ENCODE measurements at places on chromosomes 13 and 19.

GRCh38 chr13:20702915-20703779 is at the start of gene IL17D:
IL17D (plus strand) TSS chr13:20703699; CDS start chr13:20704002, 303 bp downstream.
- peaks cover 22% of the 10 kb centered on the region for H3K27me3 ChIP-seq
- no peak within 1 kb of the TSS for H3K27ac ChIP-seq
- no peaks in the 10 kb centered on the region for H3K36me3 ChIP-seq

- peaks cover 50% of the 10 kb centered on the region for H3K4me1 ChIP-seq
- H3K4me3 ChIP-seq, result no peak overlapping the region
- H3K27ac ChIP-seq, result no peak overlapping the region
- no peaks in the 10 kb centered on the region for H3K36me3 ChIP-seq
- no peaks in the 10 kb centered on the region for H3K27me3 ChIP-seq
- DNase-seq, result peak; percentile 49
Observed at GRCh38 chr19:6718741-6719539, 1.5 kb downstream of the C3 start.

DNA sequence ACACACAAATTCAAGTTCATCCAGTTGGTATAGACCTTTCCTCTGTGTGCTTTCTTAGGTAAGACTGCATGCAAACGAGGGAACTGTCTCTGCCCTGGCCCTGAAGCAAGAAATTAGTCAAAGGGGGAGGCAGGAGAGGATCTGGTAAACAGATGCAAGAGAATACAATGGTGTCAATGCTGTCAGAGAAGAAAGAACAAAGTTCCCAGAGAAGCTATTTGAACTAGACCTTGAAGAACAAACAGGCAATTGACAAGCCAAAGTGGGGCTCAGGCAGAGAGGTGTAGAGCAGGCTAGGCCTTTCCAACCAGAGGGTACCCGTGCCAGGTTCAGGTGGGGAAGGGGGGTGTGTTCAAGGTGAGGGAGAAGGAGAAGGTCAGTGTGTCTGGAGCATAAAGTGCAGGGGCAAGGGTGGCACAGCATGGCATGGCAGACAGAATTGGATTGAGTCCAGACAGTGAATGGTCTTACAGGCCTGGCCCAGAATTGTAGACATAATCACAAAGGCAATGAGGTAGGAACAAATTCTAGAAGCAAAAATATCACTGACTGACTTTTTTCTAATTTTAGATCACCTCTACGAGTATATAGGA is 95.0 kb upstream of the STARD13 start:
- no peak overlapping the region for H3K27ac ChIP-seq
- H3K27me3 ChIP-seq, result no peaks in the 10 kb centered on the region
- H3K4me1 ChIP-seq, result no peaks in the 10 kb centered on the region
- no peak overlapping the region for H3K4me3 ChIP-seq
- no peaks in the 10 kb centered on the region for H3K36me3 ChIP-seq

DNA sequence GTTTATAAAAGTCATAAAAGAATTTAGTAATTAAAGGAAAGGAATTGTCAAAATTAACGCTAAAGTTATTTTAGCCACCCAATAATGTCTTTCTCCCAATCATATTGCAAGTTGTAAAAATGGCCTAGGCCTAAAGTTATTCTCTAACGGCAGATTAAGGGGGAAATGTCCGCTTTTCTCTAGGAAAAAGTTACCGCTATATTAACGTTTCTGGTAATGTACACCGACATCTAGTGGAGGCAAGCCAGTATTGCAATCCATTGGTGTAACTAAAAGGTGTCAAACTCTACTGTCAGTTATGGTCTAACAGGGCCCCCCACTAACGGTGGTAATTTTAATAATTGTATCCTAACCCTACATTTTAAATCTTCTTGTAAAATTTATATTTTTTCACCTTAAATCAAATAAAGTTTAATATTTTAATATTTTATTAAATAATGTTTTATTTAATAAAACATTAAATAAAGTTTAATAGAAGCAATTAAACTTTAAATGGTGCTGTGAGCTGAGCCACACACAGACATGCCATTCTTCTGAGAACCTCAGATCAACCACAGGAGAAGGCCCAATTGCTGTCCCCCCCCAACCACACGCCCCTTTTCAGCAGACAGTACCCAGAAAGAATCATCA is 35.9 kb upstream of the ZSCAN5A start:
- DNase-seq, result peak; percentile 9
- no peak overlapping the region for H3K27ac ChIP-seq
- no peak overlapping the region for H3K4me3 ChIP-seq
- no peaks in the 10 kb centered on the region for H3K4me1 ChIP-seq

GRCh38 chr19:18388100-18388959 is 2.4 kb downstream of the GDF15 start:
- H3K4me1 ChIP-seq, result peaks cover 78% of the 10 kb centered on the region
- H3K36me3 ChIP-seq, result peaks cover 39% of the 10 kb centered on the region
- no peaks in the 10 kb centered on the region for H3K27me3 ChIP-seq
- H3K4me3 ChIP-seq, result peak overlapping the region; percentile 68
- H3K27ac ChIP-seq, result peak overlapping the region; percentile 66

DNA sequence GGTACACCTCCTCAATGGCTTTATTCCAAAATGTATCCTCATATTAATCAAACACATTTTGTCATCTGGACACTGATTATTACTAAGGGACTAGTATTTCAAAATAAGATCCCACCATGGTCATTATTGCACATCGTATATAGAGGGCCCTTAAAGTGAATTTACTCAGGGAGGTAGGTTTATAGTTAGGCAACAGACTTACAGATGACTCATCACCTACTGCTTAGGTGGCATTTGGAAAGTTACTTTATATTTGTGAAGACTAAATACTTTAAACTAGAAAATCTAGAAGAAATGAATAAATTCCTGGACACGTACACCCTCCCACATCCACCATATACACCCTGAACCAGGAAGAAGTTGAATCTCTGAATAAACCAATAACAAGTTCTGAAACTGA is 353.0 kb downstream of the KCTD12 start:
- no peak for DNase-seq
- H3K4me1 ChIP-seq, result no peaks in the 10 kb centered on the region
- no peaks in the 10 kb centered on the region for H3K36me3 ChIP-seq
